ENCODE measurements at places on chromosomes 2 and 18. TPM values are rescaled to one million over a fixed set of nuclear protein-coding genes. Genes with fewer than 3 reads are reported as not detected.

GRCh38 chr2:159156834-159157233 lies 129.7 kb downstream of the WDSUB1 start:
- no peak for DNase-seq

- DNase-seq = no peak
Observed at GRCh38 chr18:58525928-58526424, 102.9 kb downstream of the ALPK2 start.

DNA sequence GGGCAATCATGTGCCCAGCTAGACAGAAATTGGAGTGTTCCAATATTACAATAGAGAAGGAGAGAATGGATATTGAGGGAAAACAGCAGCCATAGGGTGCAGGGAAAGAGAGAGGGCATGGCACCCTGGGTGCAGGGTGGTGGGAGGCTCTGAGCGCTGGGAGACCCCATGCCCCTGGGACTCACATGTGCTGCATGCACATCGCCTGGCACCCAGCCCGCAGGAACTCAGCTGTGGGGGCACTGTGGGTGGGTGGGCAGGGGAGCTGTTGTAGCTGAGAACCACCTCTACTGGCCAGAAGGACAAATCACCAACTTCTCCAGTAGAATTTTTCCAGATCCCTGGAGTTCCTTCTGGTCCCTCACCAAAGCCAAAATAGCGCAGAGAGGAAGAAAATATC lies 7.2 kb upstream of the NEURL3 start:
- DNase-seq = no peak

GRCh38 chr18:62425465-62426190 lies 97.2 kb upstream of the ZCCHC2 start:
- peak; percentile 65 for DNase-seq

DNA sequence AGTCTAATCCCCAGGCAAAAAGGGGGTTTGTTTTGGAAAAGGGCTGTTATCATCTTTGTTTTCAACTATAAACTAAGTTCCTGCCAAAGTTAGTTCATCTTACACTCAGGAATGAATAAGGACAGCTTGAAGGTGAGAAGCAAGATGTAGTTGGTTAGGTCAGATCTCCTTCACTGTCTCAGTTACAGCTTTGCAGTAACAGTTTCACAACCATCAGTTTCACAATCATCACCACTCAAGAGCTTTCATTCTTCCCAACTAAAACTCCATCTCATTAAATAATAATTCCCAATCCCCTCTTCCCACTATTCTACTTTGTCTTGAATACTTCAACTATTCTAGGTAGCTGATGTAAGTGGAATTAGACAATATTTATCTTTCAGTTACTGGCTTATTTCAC lies 200.9 kb downstream of the NYAP2 start:
- no peak for DNase-seq

DNA sequence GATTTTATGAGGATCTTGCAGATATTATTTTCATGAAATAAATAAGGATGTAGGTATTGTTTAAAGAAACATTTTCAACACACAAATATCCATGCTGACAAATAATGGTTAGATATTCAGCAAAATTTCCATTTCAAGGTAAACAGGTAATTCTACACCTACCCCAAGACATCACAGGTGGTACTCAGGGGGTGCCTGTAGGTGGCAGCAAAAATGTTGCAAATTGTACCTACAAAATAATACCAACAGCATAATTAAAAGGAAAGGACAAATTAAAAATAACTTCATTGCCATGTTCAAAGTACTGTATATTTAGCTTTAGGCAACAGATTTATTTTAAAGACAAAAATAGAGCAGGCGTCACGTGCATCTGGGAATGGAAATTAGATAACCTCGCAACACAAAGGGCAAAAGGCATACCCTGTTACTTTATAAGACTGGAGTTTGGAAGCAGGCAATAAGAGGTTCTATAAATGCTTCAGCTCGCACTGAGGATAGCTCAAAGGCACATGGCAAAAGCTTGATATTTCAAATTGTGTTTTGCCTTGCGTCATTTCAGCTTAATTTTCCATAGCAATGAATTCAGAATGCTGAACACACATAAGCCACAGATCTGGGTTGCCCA lies 630.5 kb downstream of the TDRD15 start:
- DNase-seq = no peak

- no peak for DNase-seq
Observed at GRCh38 chr2:134576478-134576877, 142.3 kb downstream of the TMEM163 start.

DNA sequence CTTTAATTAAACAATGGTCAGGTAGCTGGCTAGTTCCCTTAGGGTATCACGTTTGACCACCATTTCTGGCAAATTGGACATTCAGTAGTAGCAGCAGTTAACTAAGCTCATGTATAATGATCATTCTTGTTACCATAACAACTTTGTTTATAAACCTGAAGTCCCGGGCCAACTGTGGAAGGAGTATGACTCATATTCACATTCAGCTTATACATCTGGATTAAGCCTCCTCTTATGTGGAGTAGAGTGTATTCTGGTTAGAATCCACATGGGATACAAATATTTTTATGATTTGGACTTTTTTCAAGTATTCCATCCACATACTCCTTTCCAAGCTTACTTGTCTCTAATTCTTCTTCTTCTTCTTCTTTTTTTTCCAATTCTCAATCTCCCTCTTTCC lies 70.3 kb upstream of the ZSWIM2 start:
- no peak for DNase-seq

DNA sequence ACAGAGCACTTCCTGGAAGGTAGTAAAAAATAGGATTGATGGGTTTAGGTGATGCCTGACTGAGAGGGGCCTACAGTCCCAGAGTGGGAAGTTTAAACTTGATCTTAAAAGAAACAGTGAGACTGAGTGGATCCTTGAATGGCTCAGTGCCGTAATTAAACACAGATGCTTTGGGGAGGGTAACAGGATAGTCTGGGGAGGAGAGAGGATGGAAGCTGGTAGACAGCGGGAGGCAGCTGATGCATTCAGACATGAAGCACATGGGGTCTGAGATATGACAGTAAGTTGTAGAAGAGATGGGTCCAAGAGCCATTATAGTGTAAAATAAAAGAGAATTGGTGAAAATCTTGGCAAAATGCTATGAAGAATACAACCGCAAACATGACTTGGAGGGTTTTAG lies 54.4 kb downstream of the AOX1 start:
- no peak for DNase-seq

- DNase-seq = no peak
Observed at GRCh38 chr2:161166538-161167409, 6.5 kb downstream of the TANK start.

DNA sequence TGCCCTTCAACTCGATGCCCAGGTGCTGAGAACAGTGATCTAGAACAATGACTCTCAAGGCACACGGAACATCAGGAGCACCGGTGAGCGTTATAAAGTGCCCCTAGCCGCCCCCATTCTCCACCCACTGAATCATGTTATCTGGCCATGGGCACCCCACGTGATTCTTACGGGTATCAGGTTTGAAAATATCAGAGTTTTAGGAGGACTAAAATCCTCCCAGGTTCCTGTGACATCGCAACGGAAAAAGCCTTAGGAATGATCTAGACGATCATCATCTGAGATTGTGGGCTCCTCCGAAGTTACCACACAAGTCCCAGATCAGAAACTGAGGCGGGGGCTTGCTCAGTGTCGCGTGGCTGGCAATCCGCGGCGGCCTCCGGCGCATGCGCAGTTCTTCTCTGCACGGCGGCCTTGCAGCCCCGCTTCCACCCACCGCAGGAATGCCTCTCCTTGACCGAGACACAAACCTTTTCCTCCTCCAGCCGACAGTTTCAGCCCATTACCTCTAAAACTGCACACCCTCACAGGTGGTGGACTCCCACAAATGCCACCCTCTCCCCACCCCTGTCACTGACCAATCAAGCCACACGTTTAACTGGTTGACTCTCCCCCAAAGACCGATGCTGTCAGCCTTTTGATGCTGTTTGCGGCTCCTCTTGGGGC lies 5.8 kb upstream of the MRPL33 start:
- DNase-seq = no peak

DNA sequence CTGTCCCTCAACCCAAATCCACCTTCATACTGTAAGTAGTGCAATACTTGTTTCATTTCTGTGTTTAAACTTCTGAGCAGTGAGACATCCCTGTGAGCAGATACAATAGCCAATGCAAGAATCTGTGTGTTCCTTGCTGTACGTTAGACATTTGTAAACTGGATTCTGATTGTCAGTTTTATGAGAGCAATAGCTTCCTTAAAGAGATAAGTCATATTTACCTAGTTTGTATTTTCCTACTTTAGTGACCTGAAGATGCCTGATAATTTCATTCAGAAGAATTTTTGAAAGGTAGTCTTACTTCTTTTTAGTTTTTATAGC lies 90.7 kb downstream of the DPP4 start:
- no peak for DNase-seq

DNA sequence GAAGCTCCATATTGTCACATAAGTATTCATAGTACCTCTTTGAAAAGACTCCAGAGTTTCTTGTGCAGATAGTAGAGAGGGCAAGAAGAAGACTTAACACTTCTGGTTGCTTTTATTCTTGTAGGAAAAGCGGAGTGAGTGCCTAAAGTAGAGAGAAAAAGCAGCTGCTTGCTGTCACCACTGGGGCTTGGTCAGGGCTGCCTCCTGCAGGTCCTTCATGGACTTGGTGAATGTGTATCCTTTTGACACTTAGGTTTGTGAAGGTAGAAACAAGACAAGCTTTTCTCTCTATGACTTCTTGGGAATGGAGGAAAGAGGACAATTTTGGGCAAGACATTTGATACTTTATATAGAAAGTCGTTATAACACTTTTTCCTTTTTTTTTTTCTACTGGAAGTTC lies 312.8 kb upstream of the FANCL start:
- DNase-seq = no peak

GRCh38 chr2:127546797-127547196 lies 11.3 kb downstream of the MYO7B start:
- DNase-seq = no peak

GRCh38 chr2:176959614-176960013 lies 253.0 kb upstream of the HNRNPA3 start:
- DNase-seq = no peak

- no peak for DNase-seq
Observed at GRCh38 chr2:108911807-108912628, 77.0 kb downstream of the EDAR start.

- no peak for DNase-seq
Observed at GRCh38 chr18:58843688-58844035, 21.0 kb upstream of the ZNF532 start.

DNA sequence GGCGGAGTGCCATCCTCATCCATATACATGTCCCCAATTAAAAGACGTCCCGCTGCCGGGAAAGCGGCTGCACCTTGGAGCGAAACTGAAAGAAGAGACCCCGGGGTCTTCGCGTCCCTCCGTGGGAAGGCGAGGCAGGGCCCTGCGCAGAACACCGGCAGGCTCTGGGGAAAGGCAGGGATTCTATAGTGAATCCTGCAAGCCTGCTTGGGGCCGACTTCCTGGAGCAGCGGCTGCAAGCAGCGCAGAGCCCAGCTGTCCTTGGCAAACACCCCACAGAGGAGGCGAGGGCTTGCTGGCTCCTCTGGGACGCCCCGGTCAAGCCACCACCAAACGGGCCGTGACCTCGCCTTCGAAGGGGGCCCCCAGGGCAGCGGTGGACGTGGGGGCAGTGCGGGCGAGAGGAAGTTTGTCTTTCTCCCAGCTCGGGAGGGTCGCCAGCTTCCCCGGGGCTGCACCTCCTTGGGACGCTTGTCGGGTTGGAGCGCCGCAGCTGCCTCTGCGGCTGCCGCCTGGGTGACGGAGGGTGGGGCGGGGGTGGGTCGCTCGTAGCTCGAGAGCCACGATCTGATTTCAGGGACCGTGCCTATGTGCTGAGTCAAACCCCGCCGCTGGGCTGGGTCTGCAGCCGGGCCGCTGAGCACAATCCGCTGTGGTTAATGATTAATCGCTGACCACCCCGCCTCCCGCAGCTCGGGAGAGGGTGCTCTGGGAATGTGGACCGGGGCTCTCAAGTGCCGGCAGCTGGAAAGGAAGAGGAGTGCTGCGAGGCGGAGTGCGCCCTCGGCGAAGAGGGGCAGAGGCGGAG lies 486 bp upstream of the GPR39 start:
- peak; percentile 32 for DNase-seq

GRCh38 chr2:13858626-13859025 lies 773.9 kb upstream of the LRATD1 start:
- no peak for DNase-seq

DNA sequence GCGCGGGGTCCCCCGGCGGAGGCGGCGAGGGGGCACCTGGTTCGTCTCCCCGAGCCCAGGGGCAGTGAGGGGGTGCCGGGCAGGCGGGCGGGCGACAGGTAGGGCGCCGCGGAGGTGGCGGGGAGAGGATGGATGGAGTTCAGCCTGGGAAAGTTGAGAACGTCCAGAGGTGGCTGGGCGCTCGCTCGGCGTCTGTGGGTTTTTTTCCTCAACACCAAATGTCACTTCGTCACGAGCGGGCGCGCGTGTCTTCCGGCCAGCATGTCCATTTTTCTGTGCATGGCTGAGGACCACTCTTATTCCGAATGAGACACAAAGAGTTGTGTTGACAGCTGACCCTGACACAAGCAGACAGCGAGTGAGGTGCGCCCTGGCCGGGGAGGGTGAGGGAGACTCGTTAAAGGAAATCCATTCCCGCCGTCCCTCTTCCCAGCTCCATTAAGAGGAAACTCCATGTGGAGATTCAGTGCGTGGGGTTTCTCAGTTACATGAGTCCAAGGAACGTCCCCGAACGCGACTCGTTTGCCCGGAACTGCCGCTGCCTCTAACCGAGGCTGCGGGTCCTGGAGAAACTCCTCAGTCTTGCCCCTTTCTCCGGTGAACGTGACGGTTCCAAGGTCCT lies 859 bp downstream of the GREB1L start:
- peak; percentile 22 for DNase-seq

DNA sequence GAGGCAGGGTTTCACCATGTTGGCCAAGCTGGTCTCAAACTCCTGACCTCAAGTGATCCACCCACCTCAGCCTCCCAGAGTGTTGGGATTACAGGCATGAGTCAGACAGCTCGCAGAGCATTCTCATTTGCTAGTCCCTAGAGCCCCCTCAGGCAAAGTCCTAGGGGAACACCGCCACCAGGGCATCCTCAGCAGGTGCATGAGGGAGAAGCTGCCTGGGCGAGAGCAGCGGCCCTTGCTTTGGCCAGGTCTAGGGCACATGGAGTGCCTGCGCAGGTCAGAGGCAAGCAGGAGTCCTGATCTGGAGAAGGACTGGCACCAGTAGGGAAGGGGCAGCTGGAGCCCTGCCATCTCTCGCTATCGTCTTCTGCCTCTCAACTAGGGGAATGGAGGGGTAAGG lies 32.4 kb downstream of the NGEF start:
- no peak for DNase-seq

GRCh38 chr2:102932501-102932900 lies 170.7 kb downstream of the TMEM182 start:
- DNase-seq = no peak

DNA sequence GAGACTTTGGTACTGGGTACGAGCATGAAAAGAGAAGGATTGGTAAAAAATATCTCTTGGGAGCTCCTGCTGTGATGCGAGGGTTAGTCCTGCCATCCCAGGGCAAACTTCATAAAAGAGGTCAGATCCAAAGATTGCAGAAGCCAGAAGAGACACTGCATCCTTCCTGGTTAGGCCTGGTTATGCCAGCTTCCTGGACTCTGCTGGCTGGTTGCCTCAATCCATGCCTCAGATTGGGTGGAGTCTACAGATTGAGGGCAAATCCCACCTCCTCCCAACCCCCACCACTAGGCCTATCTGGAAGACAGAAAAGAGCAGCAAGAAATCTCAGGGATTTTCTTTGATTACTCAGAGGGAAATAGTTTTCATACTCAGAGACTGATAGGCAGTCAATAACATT lies 5.3 kb upstream of the ACADL start:
- DNase-seq = no peak

Gene GREB1
- total RNA-seq = 143 TPM

Gene MCEE
- total RNA-seq = 9.9 TPM

Gene TOGARAM2
- not detected for total RNA-seq

Gene CD207
- total RNA-seq = not detected

Gene CNDP1
- total RNA-seq = 0.59 TPM

Gene UGT1A3
- total RNA-seq = not detected

Gene FASTKD1
- 32.9 TPM for total RNA-seq

Gene ASB1
- total RNA-seq = 39.9 TPM
